ENCODE measurements at places on chromosomes 5 and 9.

DNA sequence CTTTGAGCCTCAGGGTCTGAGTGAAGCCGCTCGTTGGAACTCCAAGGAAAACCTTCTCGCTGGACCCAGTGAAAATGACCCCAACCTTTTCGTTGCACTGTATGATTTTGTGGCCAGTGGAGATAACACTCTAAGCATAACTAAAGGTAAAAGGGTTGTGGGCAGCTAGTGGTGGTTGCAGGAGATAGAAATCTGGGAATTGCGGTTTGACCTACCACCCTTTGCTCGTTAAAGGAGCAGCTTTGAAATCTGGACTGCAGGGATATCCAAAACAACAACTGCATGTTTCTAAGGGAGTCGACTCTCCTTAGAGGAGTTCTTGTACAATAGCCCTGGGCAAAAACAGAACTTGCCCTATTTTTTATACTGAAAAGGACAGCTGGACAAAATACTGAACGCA, 19.0 kb downstream of the ABL1 start:
- DNase-seq, result no peak

- DNase-seq, result no peak
Observed at GRCh38 chr5:173020154-173020581, 36.0 kb upstream of the CREBRF start.

DNA sequence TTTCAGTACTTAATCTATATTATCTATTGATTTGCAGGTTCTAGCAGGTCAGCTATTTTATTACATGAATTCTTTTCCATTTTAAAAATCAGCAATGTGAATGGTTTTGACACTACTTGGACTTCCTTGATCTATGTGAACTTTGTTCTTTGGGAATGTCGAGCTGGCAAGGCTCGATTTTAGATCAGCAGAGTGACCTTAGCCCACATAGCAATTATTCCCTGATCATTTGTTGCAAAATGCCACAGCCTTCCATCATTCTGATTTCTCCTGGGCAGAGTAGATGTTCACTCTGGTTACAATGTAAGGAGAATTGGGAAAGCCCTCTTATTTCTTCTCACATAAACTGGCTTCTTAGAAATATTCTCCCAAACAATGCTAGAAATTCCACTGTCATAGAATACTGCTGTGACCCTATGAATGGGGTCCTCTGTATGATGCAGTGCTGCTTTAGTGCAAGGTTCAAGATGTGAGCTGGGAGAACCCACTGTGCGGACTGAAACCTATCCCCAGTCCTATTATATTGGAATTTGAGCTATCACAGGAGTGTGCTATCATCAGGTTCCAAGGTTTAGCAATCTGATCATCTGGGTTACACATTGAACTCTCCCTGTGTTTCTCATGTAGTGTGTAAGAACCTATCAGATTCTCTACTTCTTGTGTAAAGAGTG, 15.7 kb upstream of the GDA start:
- no peak for DNase-seq

GRCh38 chr5:142360051-142360498, 35.3 kb upstream of the SPRY4 start:
- DNase-seq, result no peak

GRCh38 chr9:14170392-14170931, 143.5 kb downstream of the NFIB start:
- no peak for DNase-seq

DNA sequence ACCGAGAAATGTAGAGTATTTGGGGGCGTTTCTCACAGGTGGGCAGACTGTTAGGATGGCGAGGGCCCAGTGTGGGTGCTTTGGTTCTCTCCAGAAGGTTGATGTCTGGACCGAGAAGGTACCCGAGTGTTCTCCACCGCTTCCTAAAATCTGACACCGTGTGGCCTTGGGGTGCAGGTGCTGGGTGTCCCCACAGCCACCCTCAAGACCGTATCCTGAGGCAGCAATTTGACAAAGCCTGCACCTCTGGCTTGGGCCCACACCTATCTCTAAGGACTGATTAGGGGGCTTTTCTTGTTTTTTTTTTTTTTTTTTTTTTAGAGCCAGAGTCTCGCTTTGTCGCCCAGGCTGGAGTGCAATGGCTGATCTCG, 1.3 kb downstream of the PPP1R26 start:
- no peak for DNase-seq

- no peak for DNase-seq
Observed at GRCh38 chr9:112038017-112038408, 137.1 kb downstream of the SUSD1 start.
